ENCODE measurements at places on chromosomes 11 and 22. TPM values are rescaled to one million over a fixed set of nuclear protein-coding genes. Genes with fewer than 3 reads are reported as not detected.

The LRRC4C gene
- total RNA-seq, result 90.5 TPM

The FIBIN gene
- 6.5 TPM for total RNA-seq

The VSIG2 gene
- not detected for total RNA-seq

The ACRV1 gene
- total RNA-seq, result 0.82 TPM

The PTPRCAP gene
- not detected for total RNA-seq

The C11orf52 gene
- total RNA-seq, result not detected

The CHADL gene
- 1.6 TPM for total RNA-seq

The PPARA gene
- total RNA-seq, result 4.9 TPM

The TOB2 gene
- 10.2 TPM for total RNA-seq

The OR52A1 gene
- total RNA-seq, result under 0.01 TPM

The MS4A7 gene
- total RNA-seq, result 1.2 TPM

The PKDREJ gene
- total RNA-seq, result under 0.01 TPM

The TUBGCP6 gene
- total RNA-seq, result 29.3 TPM

The OR51B4 gene
- 0.41 TPM for total RNA-seq

The OVCH2 gene
- not detected for total RNA-seq

The TTC36 gene
- 2.4 TPM for total RNA-seq

The ELFN2 gene
- 7.7 TPM for total RNA-seq

The SELENOH gene
- 48.9 TPM for total RNA-seq

The CCDC88B gene
- 0.82 TPM for total RNA-seq
